Inflammatory macrophage treated with lipopolysaccharide for 1 hour (primary cell): ENCODE measurements at places on chromosomes 12 and 14.
A peak's percentile ranks its signal among the peaks of the same experiment; 100 is the strongest.

DNA sequence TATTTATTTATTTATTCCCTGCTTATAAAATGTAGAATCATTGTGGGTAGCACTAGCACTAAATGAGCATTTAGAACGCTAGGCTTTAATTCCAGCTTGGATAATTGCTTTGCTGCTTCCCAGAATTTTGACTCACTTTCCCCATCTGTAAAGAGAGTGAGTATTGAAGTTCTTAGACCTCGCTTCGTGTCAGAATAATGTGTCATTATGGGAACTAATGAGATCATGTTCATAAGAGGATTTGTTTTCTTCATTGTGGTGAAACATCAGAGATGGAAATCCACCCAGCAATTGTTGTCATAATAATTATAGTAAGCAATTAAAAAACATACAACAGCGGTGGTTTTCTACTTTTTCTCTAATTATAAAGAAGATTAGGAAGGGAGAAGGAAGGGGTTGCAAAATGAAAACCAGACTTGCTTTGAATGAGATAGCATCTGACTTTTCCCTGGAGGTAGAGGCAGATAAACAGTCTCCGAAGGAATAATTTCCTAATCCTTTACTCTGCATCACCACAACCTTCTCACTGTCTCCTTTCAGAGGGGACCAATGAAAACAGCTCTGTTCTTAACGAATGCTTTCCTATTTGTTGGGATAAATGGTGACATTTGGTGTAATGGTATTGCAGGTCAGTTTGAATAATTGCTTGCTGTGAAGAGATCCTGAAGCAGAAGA, 86.8 kb upstream of the ARHGAP5 start:
- DNase-seq: no peak

DNA sequence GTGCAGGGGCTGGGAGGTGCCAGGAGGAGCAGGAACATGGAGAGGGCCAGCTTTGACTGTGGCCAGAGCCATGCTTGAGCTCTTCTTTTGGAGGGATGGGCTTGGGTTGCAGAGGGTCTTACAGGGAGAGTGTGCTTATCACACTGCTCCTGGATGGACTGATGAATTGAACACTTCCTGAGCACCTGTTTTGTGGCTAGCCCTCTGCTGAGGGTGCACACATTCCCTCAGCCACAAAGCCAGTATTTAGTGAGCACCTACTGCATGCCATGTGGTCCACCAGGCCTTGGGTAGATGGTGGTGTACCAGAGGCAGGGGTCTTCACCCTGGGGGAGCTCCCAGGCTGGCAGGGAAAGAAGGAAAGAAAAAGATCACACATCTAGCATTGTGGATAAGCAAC, 118.9 kb downstream of the SLC25A47 start:
- DNase-seq: no peak

DNA sequence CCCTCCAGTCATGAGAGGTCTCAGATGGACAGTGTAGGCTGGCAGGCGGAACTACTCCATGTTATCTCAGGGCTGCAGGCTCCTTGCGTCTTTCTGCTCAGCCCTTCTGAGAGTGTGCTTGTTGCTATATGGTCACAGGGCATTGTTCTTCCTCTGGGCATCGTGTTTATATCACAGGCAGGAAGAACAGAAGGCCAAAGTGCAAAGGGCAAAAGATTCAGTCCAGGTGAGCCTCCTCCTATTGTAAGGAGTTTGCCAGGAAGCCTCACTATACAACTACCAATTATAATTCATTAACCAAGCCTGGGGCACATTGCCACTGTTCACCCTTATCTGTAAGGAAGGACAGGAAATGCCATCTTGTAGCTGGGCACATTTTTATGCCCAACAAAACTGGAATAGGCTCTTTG, 195.5 kb upstream of the KITLG start:
- DNase-seq: no peak

GRCh38 chr12:121397521-121397920, 2.4 kb upstream of the RNF34 start:
- DNase-seq: no peak

DNA sequence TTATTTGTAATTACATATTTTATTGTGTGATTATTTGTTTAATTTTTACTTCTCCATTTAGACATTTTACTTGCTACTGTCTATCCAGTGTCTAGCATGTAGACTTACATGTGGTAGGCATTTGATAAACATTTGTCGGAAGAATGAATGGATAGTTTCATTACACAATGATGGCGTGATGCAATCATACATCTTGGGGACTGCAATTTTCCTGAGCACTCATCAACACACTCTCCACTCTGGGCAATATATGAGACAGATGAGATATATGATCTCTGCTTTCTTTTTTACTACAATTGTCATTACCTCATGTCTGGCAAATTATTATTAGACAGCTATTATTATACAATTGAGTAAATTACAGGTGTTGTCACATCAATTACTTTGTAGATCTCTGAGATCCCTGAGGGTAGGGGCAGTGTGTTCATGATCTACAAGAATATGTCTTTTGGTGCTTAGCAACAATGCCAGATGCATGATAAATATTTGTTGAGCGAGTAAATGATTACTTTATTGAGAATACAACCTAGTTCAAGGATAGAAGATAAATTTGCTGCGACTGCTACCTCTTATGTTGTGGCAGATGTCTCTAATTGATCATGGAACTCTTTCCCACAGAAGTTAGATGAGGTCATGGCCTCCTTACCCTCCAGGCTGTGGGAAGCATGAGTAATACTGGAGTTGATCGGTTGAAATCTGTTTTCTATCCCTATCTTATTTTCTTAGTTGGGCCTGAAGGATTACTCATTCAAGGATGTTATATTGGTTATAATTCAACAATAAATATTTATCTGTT, 416.0 kb downstream of the LRIG3 start:
- DNase-seq: no peak

DNA sequence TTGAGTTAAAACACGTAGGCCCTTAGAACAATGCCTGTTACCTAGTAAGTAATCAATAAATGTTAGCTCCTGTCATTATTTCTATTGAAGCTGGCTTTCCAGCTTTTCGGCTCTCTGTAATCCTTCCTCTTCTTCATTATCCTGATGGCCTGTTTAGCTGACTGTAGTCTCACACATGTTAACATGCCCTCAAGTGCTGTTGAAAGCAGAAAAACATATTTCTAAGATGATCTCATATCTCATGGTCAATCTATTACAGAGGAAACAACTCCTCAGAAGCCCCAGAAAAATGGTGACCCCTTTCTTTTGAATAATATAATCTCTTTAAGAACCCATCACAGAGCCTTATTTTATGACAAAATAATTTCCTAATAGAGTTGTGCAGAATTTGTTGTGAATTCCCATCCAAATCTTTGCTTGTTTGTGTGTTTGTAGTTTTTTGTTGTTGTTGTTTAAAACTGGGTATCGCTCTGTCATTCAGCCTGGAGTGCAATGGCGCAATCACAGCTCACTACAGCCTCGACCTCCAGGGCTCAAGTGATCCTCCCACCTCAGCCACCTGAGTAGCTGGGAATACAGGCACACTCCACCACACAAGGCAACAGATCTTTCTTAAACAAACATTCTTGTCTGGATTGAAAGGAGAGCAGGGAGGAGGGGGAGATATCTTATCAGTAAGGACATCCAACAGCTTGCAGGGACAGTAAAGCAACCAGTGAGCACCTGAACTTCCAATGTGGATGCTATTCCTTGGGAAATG, 242.5 kb upstream of the CAND1 start:
- DNase-seq: no peak

DNA sequence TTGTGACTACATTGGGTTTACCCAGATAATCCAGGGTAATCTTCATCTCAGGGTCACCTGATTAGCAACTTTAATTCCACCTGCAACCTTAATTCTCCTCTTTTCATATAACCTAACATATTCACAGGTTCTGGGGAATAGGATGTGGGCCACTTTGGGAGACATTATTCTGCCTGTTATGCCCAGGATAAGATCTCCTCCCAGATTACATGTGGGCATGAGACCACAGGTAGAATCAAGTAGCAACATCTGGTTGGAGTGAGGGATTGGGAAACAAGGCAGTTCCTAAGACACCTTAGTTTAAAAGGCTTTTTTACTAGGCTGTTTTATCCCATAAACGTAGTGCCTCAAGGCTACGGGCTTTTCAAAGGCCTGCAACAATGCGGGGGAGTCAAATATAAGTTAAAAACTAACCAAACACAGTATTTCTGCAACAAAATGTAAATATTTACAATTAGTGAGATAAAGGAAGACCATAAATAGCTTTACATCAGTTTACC, 181.5 kb downstream of the FOXA1 start:
- no peak for DNase-seq

DNA sequence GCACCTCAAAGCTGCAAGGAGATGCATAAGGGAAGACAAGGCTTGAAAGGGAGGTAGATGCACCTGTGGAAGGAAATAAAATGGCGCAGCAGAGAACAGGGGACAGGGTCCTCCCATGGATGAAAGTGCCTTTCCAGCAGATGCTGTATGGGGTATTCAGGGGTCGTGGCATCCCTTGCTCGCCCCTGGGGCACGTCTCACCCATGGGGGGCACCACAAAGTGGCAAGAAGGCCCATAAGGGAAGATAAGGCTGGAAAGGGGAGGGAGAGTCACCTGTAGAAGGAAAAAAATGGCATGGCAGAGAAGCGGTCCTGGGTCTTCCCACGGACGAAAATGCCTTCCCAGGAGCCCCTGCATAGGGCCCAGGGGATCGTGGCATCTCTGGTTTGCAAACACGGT, 265.1 kb downstream of the ALG10 start:
- DNase-seq: no peak

GRCh38 chr12:27555925-27556778, 32.1 kb downstream of the PPFIBP1 start:
- DNase-seq: peak; percentile 30

- no peak for DNase-seq
Observed at GRCh38 chr12:3078086-3078820, 1.1 kb downstream of the TSPAN9 start.

DNA sequence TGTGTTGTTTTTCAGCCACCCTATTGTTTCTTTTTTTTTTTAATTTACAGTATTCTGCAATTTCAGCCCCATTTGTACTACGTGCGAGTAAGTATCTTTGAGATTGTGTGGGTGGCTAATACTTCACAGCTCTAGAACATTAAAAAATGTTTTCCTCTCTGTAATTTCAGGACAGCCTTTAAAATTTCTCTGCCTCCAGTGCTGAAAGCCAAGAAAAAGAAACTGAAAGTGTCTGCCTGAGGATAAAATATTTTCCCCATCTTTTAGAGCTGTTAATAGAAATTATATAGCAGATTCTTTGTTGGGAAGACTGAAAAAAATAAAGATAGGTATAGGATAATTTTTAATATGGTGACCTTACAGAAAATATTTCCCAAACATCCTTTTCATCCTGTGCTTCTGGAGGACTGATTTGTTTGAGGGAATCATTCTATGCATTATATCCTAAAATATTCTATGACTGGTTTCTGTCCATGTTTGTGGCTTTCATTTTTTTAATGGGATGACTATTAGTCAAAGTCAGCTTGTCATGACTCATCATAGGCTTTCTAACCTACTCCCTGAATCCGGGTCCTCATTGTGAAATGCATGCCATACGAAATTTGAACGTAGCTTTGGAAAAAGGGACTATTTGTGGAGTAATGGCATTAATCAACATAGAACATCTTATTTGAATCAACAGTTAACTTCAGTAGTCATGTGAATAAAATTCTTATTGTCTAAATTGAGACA, 10.8 kb upstream of the TCTN2 start:
- peak; percentile 96 for DNase-seq

DNA sequence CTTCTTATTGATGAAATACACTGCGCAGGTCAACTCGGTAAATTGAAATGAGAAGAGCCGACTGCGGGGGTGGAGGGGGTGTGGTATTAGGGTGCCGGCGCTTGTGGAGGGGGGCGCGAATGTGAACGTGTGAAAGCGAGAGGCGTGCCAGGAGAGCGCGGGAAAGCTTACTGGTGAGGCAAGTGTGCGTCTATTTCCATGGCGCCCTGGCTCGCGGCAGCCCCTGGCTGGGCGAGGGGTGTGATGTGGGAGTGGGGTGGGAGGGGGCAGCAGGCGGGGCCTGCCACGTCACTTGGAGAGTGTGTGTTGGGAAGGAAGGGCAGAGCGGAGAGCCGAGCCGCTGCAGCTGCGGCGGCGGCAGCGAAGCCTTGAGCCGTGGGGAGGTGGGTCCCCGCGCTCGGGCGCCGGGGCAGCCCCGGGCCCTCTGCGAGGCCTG, 88.8 kb downstream of the GALNT8 start:
- DNase-seq: no peak

- peak; percentile 77 for DNase-seq
Observed at GRCh38 chr12:50564237-50564947, 59.6 kb downstream of the DIP2B start.

GRCh38 chr12:118650586-118650960, 274.2 kb downstream of the SUDS3 start:
- DNase-seq: no peak

- DNase-seq: peak; percentile 82
Observed at GRCh38 chr14:65206448-65207096, 104.3 kb upstream of the MAX start.

DNA sequence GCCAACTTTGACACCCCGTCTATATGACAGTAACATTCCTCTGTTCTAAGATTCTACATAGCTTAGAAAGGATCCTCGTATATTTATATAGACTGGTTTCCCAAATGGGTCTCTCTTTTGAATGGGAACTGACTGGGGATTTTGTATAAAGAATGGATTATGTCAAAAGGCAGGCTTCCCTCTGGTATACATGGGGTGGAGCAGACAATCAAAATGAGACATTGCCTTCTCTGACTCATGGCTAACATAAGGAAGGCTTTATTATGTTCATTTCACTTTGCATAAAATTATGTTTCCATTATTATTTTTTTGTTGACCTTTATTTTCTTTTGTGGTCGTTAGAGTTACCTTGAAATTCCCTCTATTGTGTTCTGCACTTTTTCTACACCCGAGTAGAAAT, 211.1 kb downstream of the ALG10B start:
- DNase-seq: no peak

DNA sequence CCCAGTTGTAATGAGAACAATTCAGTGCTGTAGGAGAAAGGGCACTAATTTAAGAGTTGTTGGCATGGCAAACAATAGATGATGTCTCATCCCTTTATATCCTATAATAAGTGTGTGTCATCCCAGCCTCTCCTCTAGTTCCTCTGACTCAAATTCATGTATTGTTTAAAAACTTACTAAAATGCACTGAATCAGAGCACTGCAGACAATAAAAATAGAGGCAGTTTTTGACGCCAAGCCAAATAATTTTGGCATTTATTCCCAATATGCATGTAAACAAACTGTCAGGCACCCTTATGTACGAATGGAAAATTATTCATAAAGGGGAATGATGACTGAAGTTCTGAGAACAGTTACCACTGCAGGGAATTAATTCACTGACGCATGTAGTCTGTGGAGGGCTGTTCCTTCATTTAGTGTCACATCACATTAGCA, 57.9 kb upstream of the TMX1 start:
- no peak for DNase-seq

- DNase-seq: no peak
Observed at GRCh38 chr14:52455291-52456088, 96.8 kb downstream of the TXNDC16 start.

DNA sequence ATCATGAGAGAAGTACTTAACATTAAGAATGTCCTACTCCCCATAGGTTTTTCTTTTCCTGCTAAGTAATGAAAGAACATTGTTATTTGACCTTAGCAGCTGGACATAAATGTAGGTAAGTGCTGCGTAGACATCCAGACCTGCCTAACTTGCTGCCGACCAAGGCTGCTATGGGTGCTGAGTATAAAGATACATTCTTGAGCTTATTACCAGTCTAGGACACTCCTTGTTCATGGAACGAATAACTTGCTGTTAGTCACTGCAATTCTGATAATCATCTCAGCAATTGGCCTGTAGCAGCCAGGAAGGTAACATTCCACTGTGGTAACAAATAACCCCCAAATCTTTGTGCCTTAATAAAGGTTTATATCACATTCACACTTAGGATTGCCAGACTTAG, 478.1 kb downstream of the VRK1 start:
- no peak for DNase-seq
